Activated T-cell treated with anti-CD3 and anti-CD28 coated beads, Interleukin-2, amount 50 U/mL, for 72 hours (primary cell): ENCODE measurements at places on chromosomes 12 and 14. TPM values are rescaled to one million over a fixed set of nuclear protein-coding genes. Genes with fewer than 3 reads are reported as not detected.

DNA sequence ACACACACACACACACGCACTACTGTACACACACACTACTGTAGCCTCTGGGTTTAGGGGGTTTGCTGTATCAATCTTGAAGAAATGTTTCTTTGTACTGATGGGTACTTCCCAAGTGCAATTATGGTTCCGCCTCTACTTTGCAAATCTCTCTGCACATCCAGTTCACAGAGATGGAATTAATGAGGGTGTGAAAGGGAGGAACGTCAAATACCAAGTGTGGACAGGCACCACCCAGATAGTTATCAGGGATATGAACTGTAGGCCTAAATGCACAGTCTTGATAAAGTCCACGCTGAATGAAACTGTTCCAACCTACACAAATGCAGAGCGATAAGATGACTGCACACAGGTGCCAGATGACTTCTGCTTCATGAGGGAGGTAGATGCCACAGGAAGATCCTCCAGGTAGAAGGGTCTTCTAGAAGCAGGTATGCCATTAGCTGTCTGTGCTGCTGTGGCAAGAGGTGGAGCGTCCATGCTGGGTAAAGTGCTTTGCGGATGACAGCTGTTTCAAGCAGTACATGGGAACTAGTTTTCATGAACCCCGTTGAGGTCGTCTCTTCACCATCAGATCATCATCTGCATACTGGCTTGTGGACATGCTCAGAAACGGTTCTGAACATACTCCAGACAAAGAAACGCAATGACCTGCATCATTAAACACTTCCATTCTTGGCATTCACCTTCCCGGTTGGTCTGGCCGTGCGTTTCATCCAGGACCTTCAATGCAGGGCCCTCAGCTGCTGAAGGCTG, 314.3 kb upstream of the RTL1 start:
- H3K27me3 ChIP-seq = no peaks in the 10 kb centered on the region
- no peaks in the 10 kb centered on the region for H3K4me1 ChIP-seq
- DNase-seq = no peak
- H3K36me3 ChIP-seq = peaks cover 1% of the 10 kb centered on the region
- no peak overlapping the region for H3K27ac ChIP-seq

The RIN3 gene
- 33.6 TPM for total RNA-seq

GRCh38 chr12:65817866-65818265, 6.4 kb upstream of the HMGA2 start:
- DNase-seq = no peak
- peaks cover 33% of the 10 kb centered on the region for H3K27me3 ChIP-seq
- H3K4me1 ChIP-seq = no peaks in the 10 kb centered on the region
- H3K4me3 ChIP-seq = no peak overlapping the region

DNA sequence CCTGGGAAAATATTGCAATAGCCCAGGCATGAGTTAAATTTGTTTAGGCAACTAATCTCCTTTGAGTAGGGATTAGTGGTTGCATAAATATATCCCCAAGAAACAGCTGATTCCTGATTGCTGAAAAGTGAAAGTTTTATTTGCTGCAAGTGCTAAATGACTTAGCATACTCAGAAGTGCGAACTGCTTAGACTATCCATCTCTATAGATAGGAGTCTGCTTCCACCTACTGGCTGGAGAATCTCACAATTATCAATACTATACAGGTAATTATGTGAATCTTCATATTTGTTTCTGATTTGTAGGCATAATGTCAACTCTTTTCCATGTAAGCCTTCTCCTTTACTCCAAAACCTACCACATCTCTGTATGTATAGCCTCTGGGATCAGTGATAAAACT, 12.0 kb upstream of the SLCO1B3 start:
- no peaks in the 10 kb centered on the region for H3K27me3 ChIP-seq
- no peaks in the 10 kb centered on the region for H3K4me1 ChIP-seq
- DNase-seq = no peak
- no peak overlapping the region for H3K27ac ChIP-seq
- H3K4me3 ChIP-seq = no peak overlapping the region
- no peaks in the 10 kb centered on the region for H3K36me3 ChIP-seq

- no peaks in the 10 kb centered on the region for H3K36me3 ChIP-seq
Measured at GRCh38 chr14:71742485-71742884, 189.7 kb upstream of the RGS6 start.

- no peaks in the 10 kb centered on the region for H3K36me3 ChIP-seq
- no peak overlapping the region for H3K4me3 ChIP-seq
- no peaks in the 10 kb centered on the region for H3K4me1 ChIP-seq
- no peak for DNase-seq
- H3K27me3 ChIP-seq = no peaks in the 10 kb centered on the region
- no peak overlapping the region for H3K27ac ChIP-seq
Measured at GRCh38 chr12:23399402-23399933, 550.0 kb downstream of the SOX5 start.

The GLIPR1L1 gene
- total RNA-seq = not detected
